T-helper 17 cell (primary cell): ENCODE measurements at places on chromosomes 6 and 20. TPM values are rescaled to one million over a fixed set of nuclear protein-coding genes. Genes with fewer than 3 reads are reported as not detected.

DNA sequence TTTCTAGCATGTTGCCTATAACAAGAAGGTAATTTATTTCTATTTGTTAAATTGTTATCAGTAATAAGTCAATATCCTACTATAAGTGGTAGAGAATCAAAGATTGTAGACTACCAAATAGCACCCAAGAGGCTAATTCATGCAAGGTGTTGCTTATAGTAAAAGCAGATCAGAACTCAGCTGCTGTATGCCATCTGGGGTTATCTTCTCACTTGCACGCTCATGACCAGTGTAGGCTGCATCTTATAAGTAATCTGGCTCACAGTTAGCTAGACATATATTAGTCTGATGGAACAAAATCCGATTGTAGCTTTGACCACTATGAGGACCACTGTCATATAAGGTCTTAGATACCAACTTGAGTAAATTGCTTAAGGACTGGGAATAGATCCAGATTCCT is 17.0 kb downstream of the TOP1 start:
- H3K36me3 ChIP-seq: no peaks in the 10 kb centered on the region
- H3K27ac ChIP-seq: no peak overlapping the region
- no peak for DNase-seq
- H3K4me1 ChIP-seq: peaks cover 57% of the 10 kb centered on the region

Gene ZNF292
- total RNA-seq: 88.3 TPM

DNA sequence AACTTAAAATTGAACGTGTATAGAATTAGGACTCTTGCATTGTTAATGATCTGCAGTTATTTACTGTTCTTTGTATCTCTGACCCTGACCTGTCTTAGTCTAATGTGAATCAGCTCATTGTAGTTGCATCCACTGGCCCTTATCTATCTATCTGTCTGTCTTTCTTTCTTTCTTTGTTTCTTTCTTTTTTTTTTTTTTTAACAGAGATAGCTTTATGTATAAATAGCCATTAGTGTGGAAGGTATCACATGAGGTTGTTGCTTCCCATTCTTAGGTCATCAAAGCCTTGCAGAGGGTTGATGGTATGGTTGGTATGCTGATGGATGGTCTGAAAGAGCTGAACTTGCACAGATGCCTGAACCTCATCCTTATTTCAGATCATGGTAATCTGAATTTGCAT is 59.9 kb downstream of the ENPP1 start:
- H3K36me3 ChIP-seq: no peaks in the 10 kb centered on the region
- no peak overlapping the region for H3K4me3 ChIP-seq
- H3K27me3 ChIP-seq: no peaks in the 10 kb centered on the region

- H3K27ac ChIP-seq: no peak overlapping the region
- peaks cover 11% of the 10 kb centered on the region for H3K36me3 ChIP-seq
- no peak for DNase-seq
- H3K4me3 ChIP-seq: peak overlapping the region; percentile 75
These were observed 822 bp downstream of the FOXQ1 start for GRCh38 chr6:1312473-1313367.

DNA sequence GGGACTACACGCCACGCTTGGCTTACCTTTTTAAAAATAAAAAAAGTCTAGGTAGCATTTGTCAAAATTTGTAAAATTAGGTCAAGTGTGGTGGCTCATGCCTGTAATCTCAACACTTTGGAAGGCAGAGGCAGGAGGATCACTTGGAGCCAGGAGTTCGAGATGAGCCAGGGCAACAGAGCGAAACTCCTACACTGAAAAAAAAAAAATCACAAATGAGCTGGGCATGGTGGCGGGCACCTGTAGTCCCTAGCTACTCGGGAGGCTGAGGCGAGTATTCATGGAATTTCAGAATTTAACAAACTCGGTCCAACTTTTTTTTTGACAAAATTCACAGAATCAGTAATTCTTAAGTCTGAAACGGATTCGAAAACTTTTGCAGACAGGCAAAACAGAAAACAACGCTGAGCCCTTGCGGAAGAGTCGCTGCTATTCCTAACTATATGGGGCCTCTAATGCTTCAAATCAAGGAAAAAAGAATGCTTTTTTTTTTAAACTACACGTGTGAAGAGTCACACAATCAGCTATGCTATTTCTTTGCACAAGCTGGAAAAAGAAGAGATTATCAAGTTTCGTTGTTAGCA is 62.9 kb downstream of the GTF2H5 start:
- no peaks in the 10 kb centered on the region for H3K27me3 ChIP-seq
- peak overlapping the region; percentile 92 for H3K4me3 ChIP-seq
- DNase-seq: no peak
- peak overlapping the region; percentile 82 for H3K27ac ChIP-seq

- no peak overlapping the region for H3K27ac ChIP-seq
- peaks cover 10% of the 10 kb centered on the region for H3K27me3 ChIP-seq
- no peak for DNase-seq
- H3K4me1 ChIP-seq: peaks cover 20% of the 10 kb centered on the region
- peaks cover 2% of the 10 kb centered on the region for H3K36me3 ChIP-seq
- no peak overlapping the region for H3K4me3 ChIP-seq
These were observed 75.2 kb downstream of the OR2B2 start for GRCh38 chr6:27836783-27837624.

- H3K4me1 ChIP-seq: no peaks in the 10 kb centered on the region
- H3K27me3 ChIP-seq: peaks cover 16% of the 10 kb centered on the region
- no peak overlapping the region for H3K4me3 ChIP-seq
- H3K27ac ChIP-seq: no peak overlapping the region
These were observed 94.3 kb upstream of the NKX2-2 start for GRCh38 chr20:21607971-21608725.

DNA sequence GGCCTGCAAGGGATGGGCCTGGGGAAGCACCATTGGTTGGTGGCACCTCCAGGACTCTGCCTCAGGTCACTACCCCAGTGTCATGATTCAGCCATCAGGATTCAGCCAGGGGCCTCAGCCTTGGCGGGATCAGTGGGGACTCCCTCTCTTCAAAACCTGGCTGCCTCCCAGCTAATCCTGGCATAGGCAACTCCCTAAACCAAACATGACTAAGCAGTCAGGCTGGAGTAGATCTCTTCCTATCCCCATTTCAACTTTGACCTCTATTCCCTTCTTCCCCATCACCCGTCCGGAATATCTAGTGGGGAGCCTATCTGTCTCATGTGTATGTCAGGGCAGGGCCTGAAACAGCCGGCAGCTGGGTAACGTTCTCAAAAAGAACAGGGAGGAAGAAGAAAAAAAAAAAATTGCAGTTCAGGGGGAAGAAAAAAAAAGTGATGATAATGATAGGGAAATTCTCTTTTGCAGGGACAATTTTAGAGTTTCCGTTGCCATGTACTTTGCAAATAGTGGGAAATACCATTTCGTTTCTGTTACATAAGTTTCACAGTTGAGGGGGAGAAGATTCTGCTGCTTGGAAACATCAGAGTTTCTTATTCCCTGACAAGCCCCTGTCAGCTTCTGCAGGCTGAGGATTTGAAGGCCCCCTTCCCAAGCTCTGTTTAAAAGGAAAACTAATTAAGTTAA is 4.1 kb upstream of the PREX1 start:
- no peak overlapping the region for H3K27ac ChIP-seq
- peaks cover 26% of the 10 kb centered on the region for H3K4me1 ChIP-seq
- no peak for DNase-seq
- H3K36me3 ChIP-seq: peaks cover 2% of the 10 kb centered on the region
- H3K27me3 ChIP-seq: no peaks in the 10 kb centered on the region

DNA sequence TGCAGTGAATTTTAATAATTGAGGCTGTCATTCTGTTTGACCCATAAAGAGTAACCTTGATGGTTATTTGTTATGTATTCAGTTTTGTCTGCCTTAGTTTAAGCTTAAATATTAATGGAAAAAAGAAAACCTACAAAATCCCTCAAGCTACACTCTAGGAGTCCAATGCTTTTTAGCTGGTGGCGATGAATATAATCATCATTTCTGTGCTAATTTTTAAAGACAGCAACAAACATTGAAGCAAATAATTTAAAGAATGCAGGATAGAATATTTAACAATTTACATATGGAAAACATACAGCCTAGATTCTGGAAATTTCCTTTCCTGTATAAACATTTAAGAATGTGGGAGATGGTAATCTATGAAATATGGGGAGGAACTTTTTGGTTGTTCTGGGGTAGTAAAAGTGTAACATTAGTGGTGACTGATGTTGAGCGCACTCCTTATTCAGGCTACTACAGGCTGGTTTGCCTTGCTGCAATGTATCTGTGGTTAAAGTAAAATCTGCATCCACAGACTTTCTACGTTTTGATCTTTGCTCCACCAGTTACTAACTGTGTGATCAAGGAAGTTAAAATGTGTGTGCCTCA is 287.9 kb upstream of the DEFB112 start:
- no peak overlapping the region for H3K4me3 ChIP-seq
- no peaks in the 10 kb centered on the region for H3K27me3 ChIP-seq
- no peaks in the 10 kb centered on the region for H3K4me1 ChIP-seq
- no peaks in the 10 kb centered on the region for H3K36me3 ChIP-seq
